ENCODE measurements at places on chromosomes 3 and 15.

GRCh38 chr3:184275961-184276910 is at the start of gene ECE2:
ECE2 (plus strand) TSS chr3:184276022; CDS start chr3:184276154, 132 bp downstream.
- DNase-seq: no peak

- DNase-seq: no peak
Observed at GRCh38 chr3:81920816-81921215, 159.4 kb upstream of the GBE1 start.

DNA sequence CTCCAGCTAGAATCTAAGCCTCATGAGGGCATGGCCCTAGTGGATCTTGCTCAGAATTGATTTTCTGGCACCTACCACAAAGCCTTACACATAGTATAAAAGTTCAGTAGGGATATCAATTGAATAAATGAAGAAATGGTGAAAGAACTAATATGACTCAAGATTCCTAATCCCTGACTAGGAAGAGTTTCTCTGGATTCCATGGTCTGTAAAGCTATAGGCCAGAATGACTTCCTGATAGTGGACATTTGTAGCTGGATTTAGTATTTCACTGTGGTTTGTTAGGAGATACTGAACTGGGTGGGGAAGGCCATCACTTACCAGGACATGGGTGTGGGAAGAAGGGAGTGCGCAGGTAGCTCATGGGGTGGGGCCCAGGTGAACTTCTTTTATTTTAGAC is 168.9 kb downstream of the RAP2B start:
- DNase-seq: no peak

DNA sequence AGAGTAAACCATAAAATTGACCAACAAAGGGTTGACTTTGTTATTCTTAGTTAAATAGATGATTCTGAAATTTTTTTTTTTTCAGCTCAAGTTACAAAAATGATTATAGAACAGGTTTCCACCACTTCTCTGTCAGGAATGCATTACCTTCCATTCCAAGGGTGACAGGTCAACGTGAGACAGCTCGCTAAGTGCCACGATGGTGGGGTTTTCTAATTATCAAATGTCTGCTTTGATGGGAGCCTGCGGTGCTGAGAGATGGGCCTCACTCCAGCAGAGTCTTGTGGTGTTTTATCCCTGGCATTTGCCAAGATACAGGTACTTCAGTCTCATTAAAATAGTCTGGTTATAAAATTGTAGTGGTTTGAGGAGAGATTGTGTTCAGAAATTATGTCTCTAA is 80.3 kb downstream of the CGNL1 start:
- no peak for DNase-seq

- DNase-seq: no peak
Observed at GRCh38 chr3:4950351-4950784, 28.9 kb upstream of the BHLHE40 start.
